ENCODE measurements at places on chromosomes 5 and 9. TPM values are rescaled to one million over a fixed set of nuclear protein-coding genes. Genes with fewer than 3 reads are reported as not detected.

GRCh38 chr5:142777099-142777498 lies 6.9 kb downstream of the ARHGAP26 start:
- ATAC-seq, result no peak

DNA sequence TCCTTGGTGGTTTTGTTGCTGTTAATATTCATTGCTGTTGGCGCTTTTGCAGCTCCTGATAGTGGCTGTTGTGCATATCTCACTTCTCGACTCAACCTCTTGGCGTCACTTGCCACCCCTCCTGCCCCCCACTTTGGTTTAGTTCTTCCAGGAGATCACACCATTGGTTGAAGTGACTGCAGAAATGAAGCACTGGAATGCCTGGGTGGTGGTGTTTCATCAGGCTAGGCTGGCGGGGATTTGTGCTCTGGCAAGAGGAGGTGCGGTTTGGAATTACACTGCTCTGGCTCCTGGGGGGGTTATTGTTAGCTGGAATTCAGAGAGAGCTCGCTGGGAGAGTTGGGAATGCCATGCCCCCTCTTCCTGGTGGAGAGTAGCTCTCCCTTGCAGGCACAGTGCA lies 11.5 kb downstream of the PRRC2B start:
- no peak for ATAC-seq

The MELK gene
- total RNA-seq, result 18.7 TPM

- ATAC-seq, result no peak
These were observed 47.6 kb upstream of the DAP start for GRCh38 chr5:10808347-10809226.

- no peak for ATAC-seq
These were observed 7.1 kb upstream of the GNAQ start for GRCh38 chr9:78038620-78039300.
